ENCODE measurements at places on chromosomes 2 and 18. TPM values are rescaled to one million over a fixed set of nuclear protein-coding genes. Genes with fewer than 3 reads are reported as not detected.

ZC3H15 gene
- 92.7 TPM for total RNA-seq

SCYGR4 gene
- not detected for total RNA-seq

LBX2 gene
- total RNA-seq = 3.0 TPM

FTCDNL1 gene
- 3.6 TPM for total RNA-seq

XIRP2 gene
- 0.51 TPM for total RNA-seq
